ENCODE measurements at places on chromosomes 4 and X.

DNA sequence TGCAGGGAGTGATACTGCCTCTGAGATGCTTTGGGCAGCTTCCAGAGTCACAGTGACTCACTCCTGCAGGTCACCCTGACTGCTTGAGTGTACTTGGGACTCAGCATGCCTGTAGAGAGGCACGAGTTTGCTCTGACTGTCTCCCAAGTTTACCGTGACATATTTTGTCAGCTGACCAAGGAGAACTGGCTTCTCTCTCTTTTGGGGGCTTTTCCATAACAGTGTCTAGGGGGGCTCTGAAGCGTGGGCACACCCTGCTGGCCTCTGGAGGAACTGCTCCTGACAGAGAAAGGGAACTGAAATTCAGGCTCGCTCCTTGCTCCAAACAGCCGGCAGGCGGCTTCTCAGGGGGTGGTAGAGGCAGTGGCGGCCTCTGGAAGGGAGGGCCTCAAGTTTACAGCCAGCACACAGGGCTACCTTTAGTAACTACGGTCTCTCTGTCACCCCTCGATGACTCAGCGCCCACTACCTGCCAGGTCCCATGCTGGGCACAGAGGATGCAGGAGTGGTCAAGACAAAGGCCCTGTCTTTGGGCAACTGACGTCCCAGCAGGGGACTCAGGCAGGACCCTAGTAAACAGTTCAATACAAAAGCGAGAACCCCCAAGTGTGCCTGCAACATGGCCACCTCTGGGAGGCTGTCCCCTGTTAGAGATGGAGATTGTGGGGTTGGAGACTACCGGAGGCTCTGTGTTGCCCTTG is 17.8 kb downstream of the ZNF185 start:
- no peak for DNase-seq

DNA sequence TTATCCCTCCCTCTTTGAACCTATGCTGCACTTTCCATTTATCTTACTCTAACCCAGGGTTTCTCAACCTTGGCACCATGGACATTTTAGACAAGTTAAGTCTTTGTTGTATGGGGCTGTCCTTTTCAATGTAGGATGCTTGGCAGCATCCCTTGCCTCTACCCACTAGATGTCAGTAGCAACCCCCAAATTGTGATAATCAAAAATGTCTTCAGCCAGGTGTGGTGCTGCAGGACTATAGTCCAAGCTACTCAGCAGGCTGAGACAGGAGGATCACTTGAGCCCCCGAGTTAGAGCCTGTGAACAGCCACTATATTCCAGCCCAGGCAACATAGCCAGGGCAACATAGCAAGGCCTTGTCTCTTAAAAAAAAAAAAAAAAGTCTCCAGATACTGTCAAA is 7.0 kb downstream of the LRCH2 start:
- DNase-seq, result peak; percentile 7

DNA sequence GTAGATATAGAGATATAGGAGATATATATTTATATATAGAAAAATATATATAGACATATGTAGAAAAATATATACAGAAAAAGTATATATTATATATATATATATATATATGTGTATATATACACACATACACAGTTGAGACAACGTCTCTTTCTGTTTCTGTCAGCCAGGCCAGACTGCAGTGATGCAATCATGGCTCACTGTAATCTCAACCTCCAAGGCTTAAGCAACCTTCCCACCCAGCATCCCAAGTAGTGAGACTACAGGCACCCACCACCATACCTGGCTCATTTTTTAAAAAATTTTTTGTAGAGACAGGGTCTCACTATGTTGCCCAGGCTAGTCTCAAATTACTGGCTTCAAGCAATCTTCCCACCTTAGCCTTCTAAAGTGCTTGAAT is 426.3 kb downstream of the GPM6A start:
- DNase-seq, result peak; percentile 3

DNA sequence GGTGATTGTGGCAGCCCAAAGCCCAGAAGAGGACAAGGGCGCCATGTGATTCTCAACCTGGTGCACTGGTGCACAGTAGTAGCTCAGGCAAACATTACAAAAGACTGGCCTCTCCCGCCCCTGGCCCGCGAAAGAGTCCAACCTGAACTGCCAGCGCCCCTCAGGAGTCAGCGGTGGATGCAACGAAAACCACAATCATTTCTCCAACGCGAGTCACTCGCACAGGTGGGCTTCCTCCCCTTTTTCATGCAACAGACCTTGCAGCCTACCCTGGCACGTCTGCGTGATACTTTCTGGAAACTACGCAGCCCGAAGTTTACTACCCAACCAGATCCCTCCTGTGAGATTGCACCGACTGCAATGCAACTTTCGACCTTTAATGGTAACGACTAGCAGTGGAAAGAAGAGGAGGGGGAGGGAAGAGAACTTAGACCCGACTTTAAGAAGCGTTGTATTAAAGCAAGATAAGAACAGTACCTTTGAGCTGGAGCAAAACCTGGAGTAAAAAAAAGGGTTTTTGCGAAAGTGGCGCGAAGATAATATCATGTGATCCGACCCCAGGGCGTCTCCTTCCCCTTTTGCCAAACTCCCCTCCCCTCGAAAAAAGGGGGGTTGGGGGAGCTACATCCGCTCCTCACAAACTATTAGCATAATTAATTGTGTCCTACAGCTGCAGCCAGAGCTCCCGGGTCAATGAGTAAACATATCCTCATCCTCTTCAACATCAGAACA is 63.3 kb upstream of the CCDC160 start:
- DNase-seq, result no peak

GRCh38 chrX:28665778-28666177 is 78.5 kb downstream of the IL1RAPL1 start:
- no peak for DNase-seq

DNA sequence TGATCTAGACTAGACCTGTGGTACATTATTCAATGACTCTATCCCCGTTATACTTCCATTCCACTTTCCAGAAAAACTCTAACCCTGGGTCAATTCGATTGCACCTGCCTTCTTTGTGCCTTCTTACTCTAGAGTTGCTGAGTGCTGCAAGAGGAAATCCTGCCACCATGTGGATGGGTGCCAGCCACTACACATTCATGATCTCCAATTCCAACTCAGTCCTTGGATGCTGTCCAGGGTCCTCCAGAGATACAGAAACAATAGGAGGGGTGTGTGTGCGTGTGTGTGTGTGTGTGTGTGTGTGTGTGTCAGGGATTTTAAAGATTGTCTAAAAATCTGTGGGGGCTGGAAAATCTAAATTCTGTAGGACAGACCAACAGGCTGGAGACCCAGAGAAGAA is 42.9 kb upstream of the INTS6L start:
- DNase-seq, result peak; percentile 46

DNA sequence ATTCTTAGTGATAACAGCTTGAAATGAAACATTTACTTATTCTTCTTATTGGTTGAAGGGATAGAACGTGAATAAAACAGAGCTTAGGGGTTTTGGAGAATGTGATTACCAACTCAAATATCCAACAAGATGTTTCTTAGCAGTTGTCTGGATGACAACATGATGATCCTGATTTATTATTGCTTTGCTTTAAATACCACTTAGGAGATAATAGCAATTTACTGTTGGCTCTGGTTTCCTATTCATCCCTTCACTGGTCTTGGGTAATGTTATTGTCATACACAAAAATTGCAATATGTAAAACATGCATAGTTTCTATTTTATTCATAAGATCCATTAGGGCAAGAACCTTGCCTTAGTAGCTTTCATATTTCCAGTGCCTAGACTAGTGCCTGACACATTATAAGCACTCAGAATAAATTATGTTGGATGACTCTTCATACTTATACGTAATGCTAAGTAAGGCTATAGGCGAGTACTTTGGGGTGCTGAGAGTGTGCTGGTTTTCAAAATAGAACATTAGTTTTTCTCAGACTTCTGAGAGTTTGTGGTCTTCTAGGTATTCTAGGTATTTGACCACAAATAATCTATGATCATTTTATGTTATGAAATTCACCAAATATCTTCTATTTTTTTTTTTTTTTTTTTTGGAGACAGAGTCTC is 58.6 kb upstream of the PGRMC2 start:
- peak; percentile 60 for DNase-seq

- no peak for DNase-seq
Observed at GRCh38 chrX:10761447-10761846, 141.1 kb upstream of the MID1 start.

- DNase-seq, result no peak
Observed at GRCh38 chrX:330726-331150, 12.1 kb upstream of the GTPBP6 start.

- no peak for DNase-seq
Observed at GRCh38 chr4:26400132-26400531, 79.3 kb downstream of the RBPJ start.

DNA sequence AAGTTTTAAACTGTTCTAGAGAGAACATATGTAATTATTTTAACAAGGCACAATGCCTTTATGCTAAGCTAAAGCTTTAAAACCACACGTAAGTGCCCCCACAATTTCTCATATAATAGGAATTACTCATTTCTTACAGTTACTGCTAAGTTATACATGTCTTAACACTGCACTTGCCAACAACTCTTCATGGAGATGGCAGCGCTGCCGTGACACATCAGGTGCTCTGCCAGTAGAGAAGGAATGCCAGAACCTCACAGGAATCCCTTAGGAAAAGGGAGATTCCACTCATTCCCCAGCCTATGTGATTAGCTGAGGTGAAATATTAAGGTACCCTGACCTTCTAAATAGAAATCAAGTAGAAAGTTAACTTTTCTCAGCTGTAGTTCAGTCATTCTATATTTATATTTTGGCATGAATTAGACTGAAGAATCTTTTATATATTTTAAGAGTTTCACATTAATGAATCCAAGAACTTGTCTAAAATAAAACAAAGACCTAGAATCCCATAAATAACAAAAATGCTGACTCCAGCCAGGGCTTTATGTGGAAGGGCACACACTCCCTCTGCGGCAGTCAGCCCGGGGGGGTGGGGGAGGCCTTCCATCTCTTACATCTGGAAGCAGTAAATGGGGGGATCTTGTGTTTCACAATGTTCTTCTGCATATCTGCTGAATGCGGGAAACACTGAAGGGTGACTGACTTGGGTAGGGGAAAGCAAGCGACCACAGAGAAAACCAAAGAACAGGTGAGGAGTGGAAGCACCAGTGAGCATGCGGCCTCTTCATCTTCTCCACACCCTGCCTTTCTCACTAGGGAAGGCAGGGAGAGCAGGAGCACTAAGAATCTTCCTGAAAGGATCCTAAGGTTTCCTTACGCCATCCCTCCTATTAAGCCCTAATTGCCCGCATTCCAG is 23.7 kb downstream of the ACSL1 start:
- DNase-seq, result peak; percentile 51

- DNase-seq, result peak; percentile 97
Observed at GRCh38 chr4:148025981-148026380, 294.1 kb downstream of the ARHGAP10 start.

GRCh38 chr4:16079046-16079445 is 4.8 kb downstream of the PROM1 start:
- DNase-seq, result no peak

DNA sequence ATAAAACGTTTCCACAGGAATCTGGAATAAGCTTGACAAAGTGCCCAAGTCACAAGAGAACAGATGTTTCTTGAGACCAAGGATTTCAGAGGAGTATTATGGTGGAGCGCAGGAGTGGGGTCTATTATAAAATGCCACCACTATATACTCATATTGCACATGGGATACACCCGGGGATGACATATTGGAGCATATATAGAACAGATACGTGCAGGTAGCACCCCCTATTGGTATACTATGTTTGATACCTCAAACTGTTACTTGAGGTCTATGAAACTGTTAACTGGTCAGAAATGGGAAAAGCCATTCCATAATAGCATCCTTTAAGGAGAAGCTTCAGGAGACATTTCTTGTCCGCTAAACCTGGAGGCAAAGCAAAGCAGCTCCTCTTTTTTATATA is 86.0 kb downstream of the PCYT1B start:
- DNase-seq, result peak; percentile 7

DNA sequence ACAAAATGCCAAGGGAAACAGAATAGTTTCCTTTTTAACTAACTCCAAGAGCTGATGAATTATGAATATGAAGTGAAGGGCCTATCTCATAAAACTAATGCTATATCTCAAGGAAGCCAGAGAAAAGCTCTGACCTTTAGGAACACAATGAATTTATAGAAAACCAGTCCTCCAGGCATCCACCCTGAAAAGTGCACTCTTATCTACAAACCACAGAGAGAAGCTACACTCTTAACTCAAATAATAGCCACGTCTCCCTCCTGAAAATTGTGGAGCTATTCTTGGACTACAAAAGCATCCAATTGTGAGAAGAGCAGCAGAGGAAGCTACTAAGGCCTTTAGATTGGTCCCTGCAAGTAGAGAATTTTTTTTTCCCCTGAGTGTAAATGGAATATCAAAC is 253.9 kb downstream of the IL15 start:
- DNase-seq, result no peak

- no peak for DNase-seq
Observed at GRCh38 chr4:179353786-179354185, 1911.5 kb upstream of the AGA start.

GRCh38 chr4:6942238-6942800 is 32.7 kb downstream of the TBC1D14 start:
- peak; percentile 97 for DNase-seq

- DNase-seq, result no peak
Observed at GRCh38 chr4:40205259-40206198, 8.7 kb downstream of the RHOH start.

DNA sequence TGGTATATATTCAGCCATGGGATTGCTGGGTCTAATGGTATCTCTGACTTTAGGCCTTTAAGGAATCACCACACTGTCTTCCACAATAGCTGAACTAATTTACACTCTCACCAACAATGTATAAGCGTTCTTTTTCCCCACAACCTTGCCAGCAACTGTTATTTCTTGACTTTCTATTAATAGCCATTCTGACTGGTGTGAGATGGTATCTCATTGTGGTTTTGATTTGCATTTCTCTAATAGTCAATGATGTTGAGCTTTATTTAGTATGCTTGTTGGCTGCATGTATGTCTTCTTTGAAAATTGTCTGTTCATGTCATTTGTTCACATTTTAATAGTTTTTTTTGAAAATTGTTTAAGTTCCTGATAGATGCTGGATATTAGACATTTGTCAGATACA is 235.2 kb downstream of the HEPH start:
- DNase-seq, result no peak

DNA sequence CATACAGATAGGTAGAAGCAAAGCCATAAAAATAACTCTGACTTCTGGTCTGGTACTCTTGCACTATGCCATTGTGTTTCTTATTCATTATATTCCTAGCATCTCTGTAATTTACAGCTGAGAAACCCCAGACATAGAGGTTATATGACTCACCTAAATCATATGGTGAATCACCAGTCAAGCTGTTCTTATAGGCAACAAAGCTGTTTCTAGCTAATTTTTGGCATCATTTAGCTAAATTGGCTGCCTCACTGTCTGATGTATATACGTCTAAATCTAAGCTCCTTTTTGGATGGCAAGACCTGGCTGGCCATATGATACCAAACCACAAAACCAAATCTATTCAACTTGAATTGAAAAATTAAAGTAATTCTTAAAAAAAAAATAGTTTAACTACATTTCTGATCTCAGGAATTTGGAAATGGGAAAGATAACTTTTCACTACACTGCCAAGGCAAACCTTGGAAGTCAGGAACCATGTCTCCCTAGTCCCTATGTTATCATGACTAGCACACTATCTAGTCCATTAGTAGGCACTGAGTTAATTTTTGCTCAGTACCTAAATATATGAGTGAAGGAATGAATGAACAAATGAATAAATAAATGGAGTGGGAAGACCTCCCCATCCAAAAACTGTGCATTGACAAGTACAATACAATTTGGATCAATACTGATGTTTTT is 41.3 kb upstream of the STAG2 start:
- peak; percentile 65 for DNase-seq
